ENCODE measurements at places on chromosomes 3 and 15. TPM values are rescaled to one million over a fixed set of nuclear protein-coding genes. Genes with fewer than 3 reads are reported as not detected.
A peak's percentile ranks its signal among the peaks of the same experiment; 100 is the strongest.

Gene MKRN3
- 0.88 TPM for total RNA-seq

Gene TMEM212
- not detected for total RNA-seq

GRCh38 chr3:87009271-87009670 is 18.3 kb upstream of the VGLL3 start:
- DNase-seq = no peak

DNA sequence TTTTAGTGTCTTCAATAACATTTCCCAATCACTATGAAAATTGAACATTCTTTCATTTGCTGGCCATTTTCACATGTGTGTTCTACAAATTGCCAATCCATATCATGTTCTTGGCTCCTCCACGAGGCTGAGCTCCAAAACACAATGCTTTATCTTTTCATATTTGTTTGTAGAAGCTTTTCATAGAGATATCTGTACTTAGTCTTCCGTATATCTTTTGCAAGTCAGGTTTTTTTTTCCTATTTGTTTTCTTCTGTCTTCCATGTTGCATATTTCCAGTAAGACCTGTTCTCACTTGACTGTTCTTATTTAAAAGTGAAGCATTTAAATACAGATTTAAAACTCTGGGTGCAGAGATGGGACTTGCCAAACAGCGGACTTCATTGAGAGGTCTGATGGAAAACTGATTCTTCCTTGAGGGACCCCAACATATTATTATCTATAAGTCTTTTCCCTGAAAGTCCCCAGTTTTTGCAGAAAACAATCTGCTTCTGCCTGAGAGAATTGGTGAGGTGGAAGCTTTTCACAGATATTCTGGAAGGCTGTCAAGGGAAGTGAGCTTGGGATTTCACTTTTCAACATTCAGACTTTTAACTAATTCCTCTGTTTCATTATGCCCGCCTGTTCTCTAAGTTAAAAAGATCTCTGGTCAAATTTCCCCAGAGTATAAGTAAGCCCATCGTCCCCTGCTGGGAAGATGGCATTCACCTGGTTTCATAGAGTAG is 77.8 kb upstream of the KCNMB2 start:
- DNase-seq = no peak

GRCh38 chr3:14959359-14959943 is 12.1 kb downstream of the NR2C2 start:
- no peak for DNase-seq

- peak; percentile 58 for DNase-seq
Observed at GRCh38 chr3:171351676-171352075, 108.5 kb downstream of the TNIK start.

GRCh38 chr3:70247955-70248354 is 64.5 kb downstream of the MDFIC2 start:
- DNase-seq = peak; percentile 19

- no peak for DNase-seq
Observed at GRCh38 chr3:167114619-167115018, 265.5 kb downstream of the ZBBX start.

GRCh38 chr15:101000271-101000681 is 81.1 kb downstream of the LRRK1 start:
- no peak for DNase-seq

- no peak for DNase-seq
Observed at GRCh38 chr3:125120379-125121122, 64.8 kb upstream of the HEG1 start.

DNA sequence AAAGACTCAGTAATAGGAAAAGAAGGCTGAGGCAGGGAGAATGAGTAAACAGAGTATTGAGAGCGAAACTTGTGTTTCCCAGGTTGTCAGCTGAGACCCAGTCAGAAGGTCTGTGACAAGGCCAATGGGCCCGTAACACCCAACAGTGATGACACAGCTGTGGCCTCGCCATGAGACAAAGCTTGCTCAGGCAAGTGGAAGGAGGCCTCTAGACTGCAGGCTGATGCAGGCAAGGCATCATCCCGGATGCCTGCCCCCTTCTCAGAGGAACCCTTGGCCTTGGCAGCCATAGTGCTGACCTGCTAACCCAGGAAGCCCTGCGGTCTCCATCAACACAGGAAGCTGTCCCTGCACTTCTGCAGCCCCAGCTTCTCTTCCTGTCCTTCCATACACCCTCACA is 15.4 kb downstream of the RAB6B start:
- DNase-seq = no peak
